ENCODE measurements at places on chromosomes 3 and 15. TPM values are rescaled to one million over a fixed set of nuclear protein-coding genes. Genes with fewer than 3 reads are reported as not detected.

Gene CCDC39
- total RNA-seq, result not detected

Gene IL12A
- 0.05 TPM for total RNA-seq

Gene BFSP2
- 0.41 TPM for total RNA-seq

Gene FAM227B
- 9.7 TPM for total RNA-seq

Gene CX3CR1
- total RNA-seq, result not detected

Gene ALDH1L1
- total RNA-seq, result 0.08 TPM

Gene CHRM5
- not detected for total RNA-seq

Gene UCN2
- 0.14 TPM for total RNA-seq

Gene PLIN1
- not detected for total RNA-seq

Gene PAQR5
- 0.06 TPM for total RNA-seq

Gene SLC38A3
- total RNA-seq, result 1.4 TPM

Gene CDCP1
- not detected for total RNA-seq

Gene MYL3
- not detected for total RNA-seq

Gene LOXL1
- total RNA-seq, result 31.3 TPM

Gene ALG1L2
- total RNA-seq, result 0.46 TPM

Gene PLSCR5
- total RNA-seq, result not detected

Gene MINAR1
- total RNA-seq, result 0.79 TPM

Gene HYAL3
- total RNA-seq, result 4.5 TPM

Gene SFMBT1
- 13.9 TPM for total RNA-seq

Gene AMIGO3
- 4.2 TPM for total RNA-seq

Gene CASR
- not detected for total RNA-seq

Gene CCDC54
- total RNA-seq, result not detected

Gene ETV5
- 64.7 TPM for total RNA-seq

Gene CCR3
- not detected for total RNA-seq
